GDM1 (cell line): ENCODE measurements at places on chromosomes 3 and 15.

DNA sequence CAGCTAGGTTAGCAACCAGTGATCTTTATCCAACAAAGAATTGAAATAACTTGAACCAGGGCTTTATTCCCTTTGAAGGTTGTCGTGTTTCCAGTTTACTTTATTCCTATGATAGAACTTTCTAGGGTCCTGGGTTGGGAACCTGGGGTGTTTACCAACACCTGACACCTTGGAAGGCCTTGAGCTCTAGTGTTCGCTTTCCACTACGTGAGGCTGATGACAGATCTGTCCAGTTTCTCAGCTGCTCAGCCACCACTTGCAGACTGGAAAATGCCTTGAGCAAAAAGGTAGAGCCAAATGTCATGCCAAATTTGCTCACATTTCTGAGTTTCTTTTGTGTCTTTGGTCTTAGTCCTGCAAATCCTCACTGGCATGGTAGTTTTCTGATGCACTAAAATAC is 227.2 kb downstream of the ADAMTSL3 start:
- no peak for DNase-seq

GRCh38 chr3:168622795-168623194 is 527.1 kb upstream of the GOLIM4 start:
- DNase-seq, result no peak

- DNase-seq, result no peak
Measured at GRCh38 chr15:88950600-88951160, 37.5 kb upstream of the MFGE8 start.

- DNase-seq, result peak; percentile 35
Measured at GRCh38 chr3:34132069-34132692, 333.8 kb downstream of the PDCD6IP start.

DNA sequence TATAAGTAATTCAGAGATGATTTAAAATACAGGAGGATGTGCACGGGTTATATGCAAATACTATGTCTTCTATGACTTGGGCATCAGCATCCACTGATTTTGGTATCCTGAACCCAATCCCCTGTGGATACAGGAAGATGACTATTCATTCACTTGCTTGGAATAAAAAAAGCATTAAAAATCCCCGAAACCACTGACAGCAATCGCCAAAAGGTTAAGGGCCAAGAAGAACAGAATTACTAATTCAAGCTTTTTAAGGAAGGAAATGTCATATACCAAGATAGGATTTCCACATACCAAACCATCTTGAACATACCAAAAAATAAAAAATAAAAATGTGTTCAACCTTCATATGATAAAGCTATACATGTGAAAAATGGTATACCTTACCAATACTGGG is 93.7 kb downstream of the DLG1 start:
- no peak for DNase-seq

GRCh38 chr3:142850395-142851023 is 38.4 kb downstream of the PCOLCE2 start:
- peak; percentile 41 for DNase-seq

DNA sequence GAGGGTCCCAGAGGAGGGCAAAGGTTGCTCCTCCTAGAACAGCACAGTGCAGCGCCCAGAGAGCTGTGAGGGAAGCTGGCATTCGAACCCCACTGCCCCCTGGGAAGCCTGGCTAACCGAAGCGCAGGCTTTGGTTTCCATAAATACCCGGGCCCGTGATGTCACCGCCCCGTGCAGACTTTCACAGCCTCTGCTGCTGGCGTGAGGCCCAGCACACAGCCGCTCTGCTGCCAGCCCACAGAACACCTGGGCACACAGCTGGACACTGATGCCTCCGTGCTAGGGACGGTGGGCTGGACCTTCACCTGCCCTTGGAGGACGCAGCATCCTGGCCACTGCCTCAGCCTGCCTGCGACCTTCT is 1.0 kb downstream of the IQSEC1 start:
- DNase-seq, result no peak

DNA sequence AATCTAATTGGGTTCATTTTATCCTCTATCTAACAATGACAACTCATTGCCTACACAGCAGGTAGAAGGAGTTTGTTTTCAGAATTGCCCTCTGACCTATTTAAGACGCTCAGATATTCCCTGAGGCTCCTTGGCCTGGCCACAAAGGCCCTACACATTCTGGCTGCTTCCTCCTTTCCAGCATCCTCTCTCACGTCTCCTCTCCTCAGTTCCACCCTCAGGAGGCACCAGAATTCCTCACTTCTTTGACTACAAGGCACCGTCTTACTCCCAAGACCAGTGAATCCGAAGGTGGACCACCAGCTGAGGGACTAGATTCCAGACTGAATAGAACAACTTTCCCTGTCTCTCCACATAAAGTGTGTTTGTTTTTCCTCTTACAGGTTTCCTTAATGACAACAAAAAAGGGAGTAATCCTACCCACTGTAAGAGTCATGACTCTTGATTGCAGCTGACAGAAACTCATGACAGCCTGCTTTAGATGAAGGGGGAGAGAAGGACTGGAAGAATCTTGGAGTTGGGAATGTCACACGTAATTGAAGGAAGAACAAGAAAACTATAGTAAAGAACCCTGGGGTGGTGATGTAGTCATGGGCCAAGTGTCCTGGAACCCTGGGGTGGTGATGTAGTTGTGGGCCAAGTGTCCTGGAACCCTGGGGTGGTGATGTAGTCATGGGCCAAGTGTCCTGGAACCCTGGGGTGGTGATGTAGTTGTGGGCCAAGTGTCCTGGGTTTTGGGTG is 22.0 kb upstream of the MUC20 start:
- DNase-seq, result no peak

GRCh38 chr3:13239467-13239760 is 166.2 kb upstream of the IQSEC1 start:
- DNase-seq, result no peak

GRCh38 chr3:109224333-109224732 is 87.8 kb downstream of the C3orf85 start:
- DNase-seq, result no peak

GRCh38 chr15:62051166-62051565 is 9.1 kb downstream of the VPS13C start:
- no peak for DNase-seq

- no peak for DNase-seq
Measured at GRCh38 chr15:91116113-91117067, 16.3 kb downstream of the SV2B start.
